Aorta (tissue), 5 donors: ENCODE measurements at places on chromosomes 7 and 10. TPM values are rescaled to one million over a fixed set of nuclear protein-coding genes. Genes with fewer than 3 reads are reported as not detected.

- H3K27ac ChIP-seq, result no peak overlapping the region
- H3K36me3 ChIP-seq, result no peaks in the 10 kb centered on the region
- no peak overlapping the region for H3K4me3 ChIP-seq
- no peaks in the 10 kb centered on the region for H3K27me3 ChIP-seq
- DNase-seq, result no peak
Observed at GRCh38 chr7:134388336-134389019, 70.4 kb downstream of the AKR1B1 start.

DNA sequence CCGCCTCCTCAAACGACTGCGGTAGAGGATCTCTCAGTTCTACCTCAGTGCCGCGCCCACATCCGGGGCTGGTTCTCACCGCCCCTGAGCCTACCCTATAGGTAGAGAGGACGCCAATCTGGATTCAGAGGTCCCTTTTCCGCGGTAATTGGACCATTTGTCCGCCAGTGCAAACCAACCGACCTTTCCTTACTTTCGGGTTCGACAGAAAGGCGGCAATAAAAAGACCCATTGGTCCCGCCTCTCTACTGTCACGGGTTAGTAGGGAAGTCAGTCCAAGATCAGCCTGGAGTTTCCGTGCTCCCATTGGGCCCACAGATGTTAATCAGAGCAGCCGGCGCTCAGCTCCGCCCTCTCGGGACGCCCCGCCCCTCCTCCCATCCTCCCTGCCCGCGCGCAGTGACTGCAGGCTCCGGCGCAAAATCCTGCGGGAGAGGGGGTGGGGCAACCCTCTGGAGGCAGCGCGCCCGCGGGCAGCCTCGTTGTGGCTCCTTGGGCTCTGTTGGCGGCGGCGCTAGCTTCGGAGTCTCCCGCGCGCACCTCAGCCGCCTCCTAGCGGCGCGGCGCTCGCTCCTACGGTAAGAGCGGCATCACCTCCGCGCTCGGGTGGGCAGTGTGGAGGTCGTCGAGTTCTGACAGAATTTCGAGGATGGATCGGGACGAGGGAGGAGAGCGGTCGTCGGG lies at the start of the genes PHTF2 and TMEM60:
Gene PHTF2, plus strand, starts transcription at position 380 of the 684 bp plus-strand sequence.
Gene TMEM60, minus strand, starts transcription at position 41 of the 684 bp plus-strand sequence. CDS start 4,061 bp downstream, outside the sequence.
- no peaks in the 10 kb centered on the region for H3K27me3 ChIP-seq
- H3K36me3 ChIP-seq, result no peaks in the 10 kb centered on the region
- no peak within 1 kb of the TSS for H3K27ac ChIP-seq
- peak; percentile 100 for DNase-seq

GRCh38 chr10:14483417-14483816 lies 152.7 kb upstream of the FRMD4A start:
- H3K27ac ChIP-seq, result no peak overlapping the region
- no peak for DNase-seq
- H3K4me3 ChIP-seq, result no peak overlapping the region

DNA sequence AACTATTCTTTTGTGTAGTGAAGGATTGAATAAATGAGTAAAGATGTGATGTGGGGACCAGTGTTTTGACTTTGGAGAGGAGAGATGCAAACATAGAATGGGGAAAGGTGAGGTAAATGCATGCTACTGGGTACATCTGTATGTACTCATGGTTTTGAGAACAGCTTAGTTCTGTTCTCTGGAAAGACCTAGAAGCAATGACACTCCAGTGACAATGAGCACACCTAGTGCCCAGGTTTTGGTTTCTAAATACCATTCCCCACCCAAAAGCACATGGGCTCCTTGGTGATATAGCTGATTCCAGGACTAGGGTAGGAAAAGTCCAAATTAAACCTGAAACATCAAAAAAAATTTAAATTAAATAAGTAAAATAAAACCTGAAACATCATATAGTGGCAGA lies 22.6 kb upstream of the HSPA12A start:
- no peaks in the 10 kb centered on the region for H3K27me3 ChIP-seq
- no peak for DNase-seq
- H3K27ac ChIP-seq, result no peak overlapping the region
- H3K4me1 ChIP-seq, result no peaks in the 10 kb centered on the region
- no peaks in the 10 kb centered on the region for H3K36me3 ChIP-seq

GRCh38 chr10:1548146-1548545 lies 189.2 kb downstream of the ADARB2 start:
- H3K4me1 ChIP-seq, result no peaks in the 10 kb centered on the region
- H3K27ac ChIP-seq, result no peak overlapping the region
- no peak overlapping the region for H3K4me3 ChIP-seq
- no peaks in the 10 kb centered on the region for H3K36me3 ChIP-seq

GRCh38 chr7:79610313-79610712 lies 156.8 kb upstream of the MAGI2 start:
- H3K27me3 ChIP-seq, result no peaks in the 10 kb centered on the region
- H3K36me3 ChIP-seq, result no peaks in the 10 kb centered on the region
- no peak for DNase-seq
- no peak overlapping the region for H3K4me3 ChIP-seq
- H3K4me1 ChIP-seq, result no peaks in the 10 kb centered on the region

DNA sequence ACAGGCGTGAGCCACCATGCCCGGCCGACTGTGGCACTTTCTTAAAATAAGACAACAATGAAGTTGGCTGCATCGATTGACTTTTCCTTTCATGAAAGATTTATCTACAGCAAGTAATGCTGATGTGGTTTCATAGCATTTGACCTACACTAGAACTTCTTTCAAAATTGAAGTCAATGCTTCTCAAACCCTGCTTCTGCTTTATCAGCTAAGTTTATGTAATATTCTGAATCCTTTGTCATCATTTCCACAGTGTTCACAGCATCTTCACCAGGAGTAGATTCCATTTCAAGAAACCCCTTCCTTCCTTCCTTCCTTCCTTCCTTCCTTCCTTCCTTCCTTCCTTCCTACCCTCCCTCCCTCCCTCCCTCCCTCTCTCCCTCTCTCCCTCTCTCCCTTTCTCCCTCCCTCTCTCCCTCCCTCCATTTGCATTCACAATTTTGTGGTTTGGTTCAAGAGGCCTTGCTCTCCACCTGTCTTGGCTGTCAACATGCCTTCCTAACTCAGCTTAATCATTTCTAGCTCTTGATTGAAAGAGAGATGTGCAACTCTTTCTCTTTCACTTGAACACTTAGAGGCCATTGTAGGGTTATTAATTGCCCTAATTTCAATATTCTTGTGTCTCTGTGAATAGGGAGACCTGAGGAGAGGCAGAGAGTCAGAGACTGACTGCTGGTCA lies 52.1 kb downstream of the HDAC9 start:
- no peaks in the 10 kb centered on the region for H3K27me3 ChIP-seq
- H3K36me3 ChIP-seq, result no peaks in the 10 kb centered on the region
- no peak for DNase-seq
- no peak overlapping the region for H3K27ac ChIP-seq

DNA sequence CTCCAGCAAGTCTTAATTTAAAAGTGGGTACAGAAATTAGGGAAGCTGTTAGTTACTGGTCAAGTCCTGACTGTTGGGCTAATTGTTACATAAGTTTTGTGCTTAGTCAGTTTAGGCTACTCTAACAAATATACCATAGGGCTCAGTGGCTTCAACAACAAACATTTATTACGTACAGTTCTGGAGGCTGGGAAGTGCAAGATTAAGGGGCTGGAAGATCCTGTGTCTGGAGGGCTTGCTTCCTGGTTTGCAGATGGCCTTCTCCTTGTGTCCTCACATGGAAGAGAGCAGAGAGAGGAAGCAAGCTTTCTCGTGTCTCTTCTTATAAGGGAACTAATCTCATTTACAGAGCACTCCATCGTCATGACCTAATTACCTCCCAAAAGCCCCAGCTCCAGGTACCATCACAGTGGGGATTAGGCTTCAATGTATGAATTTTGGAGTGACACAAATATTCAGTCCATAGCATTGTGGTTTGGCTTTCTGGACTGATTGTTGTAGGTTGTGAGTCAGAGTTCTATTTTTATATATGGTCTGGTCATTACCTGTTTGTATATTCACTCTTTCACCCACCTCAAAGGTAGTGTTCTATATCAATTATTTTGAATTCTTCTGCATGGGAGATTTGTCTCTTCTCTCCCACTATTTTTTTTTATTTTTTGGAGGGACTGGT lies 17.1 kb downstream of the ST7 start:
- no peak overlapping the region for H3K4me3 ChIP-seq
- DNase-seq, result no peak
- H3K36me3 ChIP-seq, result no peaks in the 10 kb centered on the region
- H3K27me3 ChIP-seq, result no peaks in the 10 kb centered on the region
- H3K4me1 ChIP-seq, result peaks cover 3% of the 10 kb centered on the region
- H3K27ac ChIP-seq, result no peak overlapping the region

- H3K27ac ChIP-seq, result no peak overlapping the region
- H3K27me3 ChIP-seq, result no peaks in the 10 kb centered on the region
- H3K4me3 ChIP-seq, result no peak overlapping the region
- no peak for DNase-seq
- no peaks in the 10 kb centered on the region for H3K4me1 ChIP-seq
- no peaks in the 10 kb centered on the region for H3K36me3 ChIP-seq
Observed at GRCh38 chr10:87695074-87695473, 35.4 kb downstream of the PAPSS2 start.

Gene AQP1
- total RNA-seq, result 680 TPM

Gene ARMC10
- total RNA-seq, result 29.8 TPM

Gene CNOT4
- 35.9 TPM for total RNA-seq

Gene CALML3
- not detected for total RNA-seq

Gene NCF1
- 7.0 TPM for total RNA-seq

Gene FAM180A
- total RNA-seq, result 67.1 TPM
